ENCODE measurements at places on chromosomes 3 and 15.

DNA sequence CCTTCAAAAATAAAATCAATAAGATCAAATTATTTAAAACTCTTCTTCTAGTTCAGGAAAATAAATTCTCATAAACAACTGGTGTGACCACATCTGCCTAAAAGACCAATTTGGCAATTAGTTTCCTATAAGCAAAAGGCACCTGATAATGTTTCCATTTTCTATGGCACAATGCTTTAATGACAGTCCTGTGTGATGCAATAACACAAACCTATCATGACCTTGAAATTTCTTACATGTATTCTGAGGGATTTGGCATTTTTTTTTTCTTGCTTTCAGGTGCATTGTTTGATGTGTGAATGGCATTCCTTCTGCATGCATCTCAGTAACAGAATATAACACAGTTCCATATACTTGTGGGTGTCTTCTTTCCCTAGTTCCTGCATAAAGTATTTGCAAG is 32.5 kb upstream of the FRMD5 start:
- no peak for DNase-seq

DNA sequence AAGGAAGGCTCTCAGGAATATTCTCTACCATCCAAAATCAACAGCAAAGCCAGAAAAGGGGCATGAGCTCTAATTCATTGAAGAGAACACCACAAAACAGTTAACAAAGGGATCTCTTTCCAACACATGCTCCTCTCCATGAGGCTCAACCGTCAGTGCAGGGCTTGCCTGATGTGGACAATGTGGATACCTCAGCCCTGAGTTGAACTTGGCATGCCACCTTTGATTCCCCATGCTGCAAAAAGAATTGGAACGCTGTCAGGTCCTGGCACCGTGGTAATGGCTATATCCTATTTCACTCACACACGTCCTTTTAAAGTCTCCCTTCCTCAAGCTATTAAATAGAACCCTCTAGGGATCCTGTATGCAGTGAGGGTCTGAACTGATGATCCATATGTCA is 30.7 kb upstream of the IP6K2 start:
- no peak for DNase-seq

DNA sequence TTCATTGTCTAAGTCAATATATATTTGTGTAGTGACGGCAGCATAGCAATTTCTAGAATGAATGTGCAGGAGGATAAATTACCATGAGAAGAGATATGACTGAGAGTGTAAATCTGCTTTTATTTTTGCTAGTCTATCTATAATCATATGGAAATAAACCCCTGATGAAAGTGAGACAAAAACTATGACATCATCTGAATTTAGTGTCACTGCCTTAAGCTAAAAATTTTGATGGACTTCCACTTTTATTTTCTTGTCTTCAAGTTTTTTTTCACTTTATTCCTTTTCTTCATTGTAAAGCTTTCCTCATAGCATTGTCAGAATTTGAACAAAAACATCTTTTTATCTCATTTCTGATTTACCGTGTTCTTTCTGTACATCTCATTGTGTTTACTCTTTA is 242.0 kb downstream of the CHST2 start:
- DNase-seq, result no peak

DNA sequence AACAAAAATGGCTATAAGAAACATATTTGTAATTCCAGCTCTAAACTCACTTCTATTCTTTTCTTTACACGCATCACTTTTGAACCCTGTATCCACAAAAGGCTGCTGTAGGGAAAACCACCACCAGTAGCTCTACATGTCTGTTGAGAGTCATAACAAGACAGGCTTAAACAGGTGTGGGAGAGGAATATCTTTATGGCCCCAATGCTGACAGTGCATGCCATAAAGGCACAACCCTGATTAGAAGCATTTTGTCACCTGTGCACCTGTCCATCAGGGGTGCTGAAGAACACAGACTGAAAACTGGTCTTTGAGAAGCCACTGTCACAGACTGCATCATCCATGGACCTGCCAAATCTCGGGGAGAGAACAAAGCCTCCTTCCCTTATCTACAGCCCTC is 11.6 kb upstream of the CSPG5 start:
- DNase-seq, result no peak

DNA sequence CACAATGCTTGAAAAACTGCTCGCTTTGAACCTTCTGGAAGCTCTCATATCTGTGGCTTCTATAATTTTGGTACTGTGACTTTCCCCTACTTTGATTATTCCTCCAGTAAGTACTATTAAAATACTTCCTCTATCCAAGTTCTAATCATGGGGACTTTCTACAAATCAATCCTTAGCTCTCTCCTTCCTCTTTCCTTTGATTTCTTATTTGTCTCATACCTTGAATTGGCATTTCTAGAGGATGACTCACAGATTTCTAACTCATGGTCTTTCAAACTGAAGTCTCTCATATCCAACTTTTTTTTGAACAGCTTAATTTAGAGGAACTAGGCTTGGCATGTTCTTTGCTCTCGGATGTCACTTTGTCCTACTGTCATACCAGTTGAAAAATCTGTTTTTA is 241.8 kb downstream of the TBC1D5 start:
- DNase-seq, result no peak

DNA sequence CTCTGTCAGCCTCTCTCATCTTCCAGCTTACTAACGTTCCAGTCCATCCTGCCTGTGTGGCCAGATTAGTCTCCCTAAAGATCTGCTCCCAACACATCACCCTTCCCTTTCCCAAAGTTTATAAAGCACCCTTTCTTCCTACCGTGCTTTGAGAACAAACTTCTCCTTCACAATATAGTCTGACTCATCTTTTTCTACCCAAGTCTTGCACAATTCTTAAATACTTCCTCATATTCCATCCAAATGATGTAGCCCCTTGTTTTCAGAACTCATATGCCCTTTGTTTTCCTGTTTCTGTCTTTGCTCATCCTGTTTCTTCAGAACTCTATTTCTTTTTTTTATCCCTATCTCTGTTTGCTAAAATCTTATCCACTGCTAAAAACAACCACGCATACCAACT is 326.8 kb downstream of the MFSD1 start:
- no peak for DNase-seq

DNA sequence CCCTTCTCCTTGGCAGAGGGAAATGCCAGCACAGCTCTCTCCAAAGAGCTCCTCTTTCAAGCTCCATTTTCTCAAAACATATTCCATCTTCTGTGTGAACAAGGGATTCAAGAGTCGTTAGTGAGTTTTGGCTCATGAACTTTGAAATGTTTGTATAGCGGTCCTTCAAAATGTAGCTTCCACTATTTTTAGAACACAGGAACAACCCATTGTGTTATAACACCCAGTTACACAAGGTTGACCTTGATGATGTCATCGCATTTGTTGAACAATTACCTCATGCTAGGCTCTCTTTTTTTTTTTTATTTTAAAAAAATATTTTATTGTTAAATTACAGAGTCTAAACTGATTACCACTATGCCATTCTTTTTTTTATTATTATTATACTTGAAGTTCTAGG is 251.7 kb downstream of the THSD4 start:
- no peak for DNase-seq

DNA sequence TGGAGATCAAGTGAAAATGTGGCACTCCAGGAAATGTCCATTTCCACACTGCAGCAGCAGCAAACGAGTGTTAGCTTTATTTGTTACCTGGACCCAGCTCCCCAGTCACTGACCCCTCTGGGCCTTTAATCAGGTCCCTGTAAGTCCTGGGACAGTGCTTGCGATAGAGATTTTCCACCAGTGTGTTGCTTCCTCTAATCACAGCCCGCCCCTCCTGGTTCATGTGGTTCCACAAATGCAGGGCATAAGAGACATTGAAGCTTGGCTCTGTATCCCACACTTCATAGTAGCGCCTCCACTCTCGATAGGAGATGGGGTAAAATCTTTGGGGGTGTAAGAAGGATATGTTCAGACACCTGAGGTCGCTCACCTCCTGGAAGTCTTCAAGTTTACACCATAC is 8.0 kb downstream of the A4GNT start:
- no peak for DNase-seq

GRCh38 chr15:26126819-26127387 is 263.8 kb upstream of the ATP10A start:
- DNase-seq, result no peak

DNA sequence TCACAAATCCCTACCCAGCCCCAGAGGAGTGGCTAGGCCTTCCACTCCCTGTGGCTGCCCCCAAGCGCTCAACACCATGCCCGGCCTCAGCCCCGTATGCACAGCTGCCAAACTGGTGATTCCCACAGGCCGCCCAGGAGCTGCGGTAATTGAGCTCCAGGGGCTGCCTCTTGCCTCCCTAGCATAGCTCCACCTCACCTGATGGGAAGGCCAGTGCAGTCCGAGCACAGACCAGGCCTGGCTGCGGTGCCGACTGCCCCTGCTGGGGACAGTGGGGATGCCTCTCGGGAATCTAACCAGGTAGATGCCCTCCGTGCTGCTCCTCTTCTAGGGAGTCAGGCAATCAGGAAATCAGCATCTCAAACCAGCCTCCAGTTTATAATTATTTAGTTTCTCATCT is 25.9 kb downstream of the SCN5A start:
- DNase-seq, result no peak

- no peak for DNase-seq
These were observed 413.0 kb downstream of the TUSC7 start for GRCh38 chr3:117122609-117123008.

DNA sequence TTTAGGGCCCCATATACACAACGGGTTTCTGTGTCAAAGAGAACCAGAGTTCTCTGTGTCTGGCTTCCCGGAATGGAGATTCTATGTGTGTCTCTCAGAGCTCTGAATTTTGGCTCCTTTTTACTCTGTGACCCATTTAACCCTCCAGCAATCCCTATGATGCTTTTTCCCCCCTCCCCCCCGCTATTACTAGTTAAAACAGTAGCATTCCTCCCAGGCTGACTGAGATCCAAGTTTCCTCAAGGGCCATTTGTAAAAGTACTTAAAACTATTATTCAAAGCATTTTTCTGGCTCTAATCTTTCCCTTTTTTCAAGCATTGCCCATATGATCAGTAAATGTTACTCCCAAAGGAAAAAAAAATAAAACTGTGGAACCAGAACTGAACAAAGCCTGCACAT is 6.6 kb upstream of the STAC start:
- DNase-seq, result no peak

DNA sequence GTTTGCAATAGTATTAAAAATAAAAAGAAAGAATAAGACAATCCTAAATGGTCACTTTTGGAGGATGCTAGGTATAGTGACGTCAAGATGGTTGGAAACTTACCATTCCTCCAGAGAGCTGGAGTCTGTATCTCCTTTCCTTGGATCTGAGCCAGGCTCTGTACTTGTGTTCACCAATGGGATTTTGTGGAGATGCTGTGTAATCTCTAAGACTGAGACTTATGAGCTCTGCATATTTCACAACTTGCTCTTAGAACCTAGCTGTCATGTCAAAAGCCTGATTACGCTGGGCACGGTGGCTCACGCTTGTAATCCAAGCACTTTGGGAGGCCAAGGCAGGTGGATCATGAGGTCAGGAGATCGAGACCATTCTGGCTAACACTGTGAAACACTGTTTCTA is 126.8 kb upstream of the CLSTN2 start:
- no peak for DNase-seq
